D341Med (cell line): ENCODE measurements at places on chromosomes 12 and 14.

DNA sequence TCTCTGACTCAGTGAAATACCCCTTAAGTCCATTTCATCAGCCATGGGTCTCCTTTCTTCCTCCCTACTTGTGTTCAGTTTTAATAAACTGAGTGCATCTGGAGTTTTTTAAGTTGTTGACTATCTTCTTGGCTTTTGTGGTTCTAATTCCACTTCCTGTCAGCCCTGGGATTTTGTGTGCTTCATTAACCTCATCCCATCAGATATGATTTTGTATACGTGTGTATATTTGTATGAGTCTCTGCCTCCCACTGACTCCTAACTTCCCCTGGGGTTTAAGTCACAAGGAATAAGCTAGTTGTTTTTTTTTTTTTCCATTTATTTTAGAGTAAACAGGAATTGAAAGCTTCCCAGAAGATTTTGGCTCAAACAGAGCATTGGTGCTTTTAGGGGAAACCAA is 62.7 kb downstream of the TTLL5 start:
- no peak for DNase-seq

DNA sequence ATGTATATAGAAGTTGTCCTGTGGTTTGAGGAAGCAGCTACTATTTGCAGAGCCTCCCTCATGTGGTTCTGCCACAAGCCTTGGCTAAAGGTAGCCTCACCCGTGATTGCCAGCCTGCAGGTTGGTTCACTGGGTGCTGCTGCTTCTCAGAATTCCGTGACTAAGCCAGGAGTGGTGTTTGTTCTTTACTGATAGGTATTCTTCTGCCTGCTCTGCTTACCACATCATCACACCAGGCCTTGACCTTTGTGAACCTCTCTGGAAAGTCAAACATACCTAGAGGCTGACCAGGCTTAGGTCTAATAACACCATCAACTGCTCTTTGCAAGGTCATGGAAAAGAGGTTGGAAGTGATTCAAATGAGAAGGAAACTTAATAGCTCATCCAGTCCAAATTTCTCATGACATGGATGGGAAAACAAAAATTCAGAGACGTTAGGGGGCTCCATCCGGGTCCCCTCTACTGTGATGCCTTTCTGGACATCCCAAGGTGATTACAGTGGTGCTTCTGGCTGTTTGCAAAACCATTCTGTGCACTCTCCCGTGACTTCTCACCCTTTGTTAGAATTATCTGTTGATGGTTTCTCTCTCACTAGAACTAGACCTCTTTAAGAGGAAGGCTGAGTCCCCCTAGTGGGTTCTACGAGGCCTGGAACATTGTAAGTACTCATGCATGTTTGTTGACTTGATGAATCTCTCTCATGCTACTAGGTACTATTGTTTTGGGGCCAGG is 8.5 kb upstream of the SOCS2 start:
- no peak for DNase-seq

DNA sequence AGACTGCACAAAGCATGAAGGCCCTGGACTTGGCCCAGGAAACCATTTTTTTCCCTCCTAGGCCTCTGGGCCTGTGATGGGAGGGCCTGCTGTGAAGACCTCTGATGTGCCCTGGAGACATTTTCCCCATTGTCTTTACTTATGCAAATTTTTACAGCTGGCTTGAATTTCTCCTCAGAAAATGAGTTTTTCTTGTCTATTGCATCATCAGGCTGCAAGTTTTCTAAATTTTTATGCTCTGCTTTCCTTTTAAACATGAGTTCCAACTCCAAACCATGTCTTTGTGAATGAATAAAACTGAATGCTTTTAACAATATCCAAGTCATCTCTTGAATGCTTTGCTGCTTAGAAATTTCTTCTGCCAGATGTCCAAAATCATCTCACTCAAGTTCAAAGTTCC is 43.7 kb upstream of the TRHDE start:
- DNase-seq = no peak

DNA sequence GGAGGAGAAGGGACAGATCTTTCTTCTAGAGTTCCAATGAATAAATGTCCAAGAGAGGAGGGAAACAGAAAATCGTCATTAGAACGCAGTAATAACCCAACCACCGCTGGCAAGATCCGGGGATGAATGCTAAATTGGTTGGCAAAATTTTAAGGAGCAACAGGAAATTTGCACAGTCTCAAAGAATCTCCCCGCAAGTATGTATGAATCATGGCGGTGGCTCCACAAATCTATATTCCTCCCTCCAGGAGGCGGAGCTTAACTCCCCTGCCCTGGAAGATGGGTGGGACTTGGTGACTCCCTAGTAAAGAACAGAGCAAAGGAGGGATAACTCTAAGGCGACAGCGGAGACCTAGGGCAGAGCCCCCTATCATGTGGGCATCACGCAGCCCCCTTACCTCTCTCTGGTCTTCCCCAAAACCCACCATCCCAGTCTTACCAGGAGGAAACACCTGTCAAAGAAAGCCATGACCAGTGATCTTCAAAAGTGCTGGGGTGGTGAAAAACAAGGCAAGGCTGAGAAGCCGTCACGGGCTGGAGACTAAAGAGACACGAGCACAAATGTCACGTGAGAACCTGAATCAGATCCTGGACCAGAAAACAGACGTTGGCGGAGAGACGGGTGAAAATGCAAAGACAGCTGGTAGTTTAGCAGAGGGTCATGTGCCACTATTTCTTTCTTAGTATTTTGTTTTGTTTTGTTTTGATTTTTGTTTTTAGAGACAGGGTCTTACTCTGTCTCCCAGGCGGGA is 125.8 kb downstream of the NCOR2 start:
- no peak for DNase-seq

- DNase-seq = no peak
Observed at GRCh38 chr14:61607570-61608244, 87.6 kb upstream of the HIF1A start.

DNA sequence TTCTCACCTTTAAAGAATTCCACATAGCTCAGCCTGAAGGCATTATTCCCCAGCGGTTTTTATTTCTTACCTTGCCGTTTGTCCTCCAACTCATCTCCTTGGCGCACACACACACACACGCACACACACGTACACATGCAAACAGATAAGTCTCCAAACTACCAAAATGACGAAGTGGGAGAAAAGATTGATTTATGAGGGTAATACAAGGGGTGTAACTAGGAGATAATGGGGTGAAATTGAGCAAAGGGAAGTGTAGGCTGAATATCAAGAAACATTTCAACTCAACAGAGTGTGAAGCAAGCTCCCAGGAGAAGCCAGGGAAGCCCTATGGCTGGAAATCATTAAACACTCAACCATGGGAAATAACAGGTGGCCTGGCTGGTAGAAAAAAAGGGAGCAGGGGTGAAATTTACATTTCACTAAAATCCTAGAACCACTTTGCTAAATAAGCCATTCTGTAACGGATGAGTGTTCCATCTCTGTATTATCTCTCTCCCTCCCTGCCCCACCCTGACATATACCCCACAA is 41.0 kb downstream of the GRIN2B start:
- DNase-seq = no peak

GRCh38 chr12:93706824-93707223 is 29.6 kb downstream of the CRADD start:
- DNase-seq = no peak

DNA sequence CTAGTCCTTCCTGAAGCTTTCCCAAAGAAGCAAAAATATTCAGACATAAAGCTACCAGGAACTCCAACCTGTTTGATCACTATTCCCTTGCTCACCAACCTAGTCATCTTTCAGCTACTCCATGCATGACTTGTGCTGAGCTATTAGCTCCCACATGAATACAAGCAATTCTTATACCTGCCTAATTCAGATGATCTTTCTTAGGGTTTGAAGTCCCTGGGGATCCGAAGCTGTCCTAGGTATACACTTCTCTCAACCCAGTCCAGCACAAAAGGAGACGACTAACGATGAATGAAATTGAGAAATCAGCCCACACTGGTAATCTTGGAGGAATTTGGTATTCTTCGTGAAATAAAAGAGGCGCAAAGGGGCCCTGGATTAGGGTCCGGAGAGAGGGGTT is 631 bp upstream of the PTGR2 start:
- DNase-seq = no peak

DNA sequence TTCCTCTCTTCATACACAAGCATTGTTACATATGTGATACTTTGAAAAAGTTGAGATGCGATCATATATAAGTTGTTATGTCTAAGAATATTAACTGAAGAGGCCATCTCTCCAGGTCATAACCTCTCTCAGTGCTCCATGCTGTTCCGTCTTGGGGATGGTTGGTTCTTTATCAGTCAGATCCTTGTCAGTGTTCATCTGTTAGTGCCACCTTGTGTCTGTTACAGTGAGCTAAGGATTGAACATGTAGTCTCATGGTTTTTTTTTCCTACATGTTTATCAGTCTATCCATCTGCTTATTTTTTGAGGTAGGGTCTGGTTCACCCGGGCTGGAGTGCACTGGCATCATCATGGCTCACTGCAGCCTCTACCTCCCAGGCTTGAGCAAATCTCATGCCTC is 30.5 kb downstream of the EP400 start:
- DNase-seq = no peak

GRCh38 chr12:96907671-96908422 is 790 bp downstream of the NEDD1 start:
- DNase-seq = peak; percentile 43

GRCh38 chr14:60905923-60906322 is 75.0 kb downstream of the TRMT5 start:
- no peak for DNase-seq

DNA sequence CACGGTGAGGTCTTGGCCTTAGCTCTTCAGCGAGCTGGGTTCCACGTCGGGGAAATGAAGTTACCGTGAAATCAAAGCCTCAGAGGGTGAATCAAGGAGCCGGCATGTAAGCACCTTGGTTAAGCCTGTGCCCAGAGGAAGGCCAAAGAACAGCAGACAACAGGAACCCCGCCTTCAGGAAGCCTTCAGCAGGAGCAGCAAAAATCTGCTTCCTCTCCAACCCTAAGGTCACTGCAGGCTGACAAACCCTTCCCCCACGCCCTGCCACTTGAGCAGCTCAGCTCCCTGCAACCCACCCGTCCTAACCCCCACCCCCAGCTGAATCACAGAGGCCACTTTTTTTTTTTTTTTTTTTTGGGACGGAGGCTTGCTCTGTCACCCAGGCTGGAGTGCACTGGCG is 72.9 kb upstream of the LTA4H start:
- no peak for DNase-seq

- DNase-seq = no peak
Observed at GRCh38 chr12:69837657-69838415, 12.8 kb downstream of the MYRFL start.

GRCh38 chr14:58722441-58722840 is 84.7 kb downstream of the DACT1 start:
- DNase-seq = no peak

DNA sequence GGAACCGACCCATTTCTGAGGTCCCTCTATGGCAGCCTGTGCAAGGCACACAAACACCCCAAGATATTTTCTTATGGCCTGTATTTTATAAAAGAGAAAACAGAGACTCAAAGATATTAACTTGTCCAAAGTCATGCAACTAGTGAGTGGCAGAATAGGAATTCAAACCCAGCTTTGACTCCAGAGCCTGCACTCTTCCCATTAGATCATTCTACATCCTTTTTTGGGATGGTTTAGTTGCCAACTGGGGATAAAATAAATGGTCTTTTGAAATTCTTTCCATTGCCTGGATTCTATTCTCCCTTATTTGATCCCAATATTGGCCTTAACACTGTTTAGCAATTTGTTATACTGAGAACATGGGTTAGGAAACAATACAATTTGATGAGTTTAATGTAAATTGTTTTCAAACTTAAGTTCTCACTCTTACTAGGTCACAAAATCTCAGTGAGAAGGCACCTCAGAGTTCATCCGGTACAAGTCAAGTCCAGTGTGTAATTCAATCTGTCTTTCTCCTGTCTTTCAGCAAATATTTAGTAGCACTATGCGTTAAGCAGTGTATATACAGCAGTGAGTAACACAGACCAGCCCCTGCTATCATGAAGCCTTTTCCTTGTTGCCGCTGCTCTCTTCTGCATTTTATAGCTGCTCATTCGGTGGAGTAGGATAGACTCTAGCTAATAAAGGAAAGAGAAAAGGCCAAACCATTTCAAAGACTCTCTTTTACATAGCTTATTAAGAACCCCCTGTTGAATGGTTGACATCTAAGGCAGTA is 162.1 kb upstream of the IFNG-AS1 start:
- no peak for DNase-seq

- DNase-seq = no peak
Observed at GRCh38 chr14:92450351-92451070, 63.1 kb upstream of the RIN3 start.

DNA sequence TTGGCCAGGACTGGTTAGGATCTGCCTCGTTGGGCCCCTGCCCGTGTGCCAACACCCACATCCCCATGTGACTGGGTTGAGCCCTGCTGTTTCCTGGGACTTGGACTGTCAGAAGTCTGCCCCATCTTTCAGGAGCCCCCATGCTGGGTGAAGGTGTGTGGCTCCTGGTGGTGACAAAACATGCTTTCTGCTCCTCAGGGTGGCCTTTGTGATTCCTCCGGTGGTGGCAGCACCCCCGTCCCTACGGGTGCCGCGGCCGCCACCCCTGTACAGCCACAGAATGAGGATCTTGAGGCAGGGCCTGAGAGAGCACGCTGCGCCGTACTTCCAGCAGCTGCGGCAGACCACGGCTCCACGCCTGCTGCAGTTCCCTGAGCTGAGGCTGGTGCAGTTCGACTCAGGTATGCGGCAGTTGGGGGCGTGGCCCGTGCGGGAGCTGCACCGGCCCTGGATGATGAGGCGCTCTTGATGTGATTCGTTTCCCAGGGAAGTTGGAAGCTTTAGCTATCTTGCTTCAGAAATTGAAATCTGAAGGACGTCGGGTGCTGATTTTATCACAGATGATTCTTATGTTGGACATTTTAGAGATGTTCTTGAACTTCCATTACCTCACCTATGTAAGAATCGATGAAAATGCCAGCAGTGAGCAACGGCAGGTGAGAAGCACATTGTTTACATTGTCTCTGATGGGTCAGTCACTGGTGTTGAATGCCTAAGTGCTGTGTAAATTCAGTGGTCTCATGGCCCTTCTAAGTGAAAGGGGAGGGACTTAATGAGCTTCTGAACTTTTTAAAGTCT is 80.0 kb downstream of the EP400 start:
- no peak for DNase-seq
